Activated CD4-positive, alpha-beta T cell treated with anti-CD3 and anti-CD28 coated beads, Interleukin-10, Interleukin-2, amounts not matched to agents 100 ng/mL and 50 ng/mL, durations not matched to agents 16 hours and 8 hours (primary cell): ENCODE measurements at places on chromosomes 7 and 10.

DNA sequence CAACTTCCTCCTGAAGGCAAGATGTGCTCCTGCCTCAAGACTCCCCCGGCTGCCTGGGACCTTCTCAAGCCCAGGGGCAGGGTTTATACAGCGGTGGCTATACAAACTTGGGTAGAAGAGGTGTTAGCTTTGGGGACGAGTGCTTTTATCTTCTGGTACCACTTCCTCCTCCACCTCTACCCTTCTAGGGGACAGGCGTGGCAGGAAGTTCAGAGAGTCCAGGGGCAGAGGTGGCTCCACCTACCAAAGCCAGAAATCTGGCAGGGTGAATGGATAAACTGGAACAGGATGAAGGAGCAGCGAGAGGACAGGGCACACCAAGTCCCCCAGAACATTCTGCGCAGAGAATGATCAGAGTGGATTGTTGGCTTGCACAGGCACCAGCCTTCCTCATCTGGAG is 24.0 kb upstream of the TM9SF3 start:
- DNase-seq = no peak

GRCh38 chr7:123757095-123757494 is 8.3 kb upstream of the WASL start:
- no peak for DNase-seq

DNA sequence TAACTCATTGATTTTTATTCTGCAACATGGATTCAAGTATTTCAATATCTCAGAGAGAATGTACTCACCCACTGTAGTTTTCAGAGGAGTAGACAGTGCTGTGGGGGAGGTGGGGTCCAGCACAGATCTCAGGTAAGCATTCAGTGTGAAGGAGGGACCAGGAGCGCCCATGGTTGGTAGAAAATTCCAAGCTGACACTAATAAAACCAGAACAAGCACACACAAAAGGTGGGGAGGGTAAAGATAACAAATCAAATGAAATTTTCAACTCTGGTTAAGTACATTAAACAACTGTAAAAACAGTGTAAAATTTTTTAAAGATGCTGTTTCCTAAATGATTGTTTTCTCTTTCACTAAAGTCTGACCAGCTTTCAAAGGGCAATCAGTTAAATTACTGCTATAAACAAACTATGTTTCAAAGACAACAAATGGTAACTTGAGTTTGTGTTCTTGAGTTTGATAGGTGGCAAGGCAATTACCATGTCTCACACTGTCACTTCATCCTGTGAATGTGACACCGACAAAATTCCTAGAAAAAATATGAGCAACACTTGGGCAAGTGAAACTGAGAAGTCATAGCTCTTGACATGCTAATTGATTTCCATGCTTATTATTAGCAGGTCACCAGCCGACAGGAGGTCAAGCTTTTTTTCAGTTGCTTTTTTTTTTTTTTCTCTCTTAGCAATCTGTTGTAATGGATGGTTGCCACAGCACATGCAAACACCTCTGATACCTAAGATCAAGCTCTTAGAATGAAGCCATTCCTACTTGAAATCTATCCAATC is 205.8 kb upstream of the SLC26A5 start:
- no peak for DNase-seq

DNA sequence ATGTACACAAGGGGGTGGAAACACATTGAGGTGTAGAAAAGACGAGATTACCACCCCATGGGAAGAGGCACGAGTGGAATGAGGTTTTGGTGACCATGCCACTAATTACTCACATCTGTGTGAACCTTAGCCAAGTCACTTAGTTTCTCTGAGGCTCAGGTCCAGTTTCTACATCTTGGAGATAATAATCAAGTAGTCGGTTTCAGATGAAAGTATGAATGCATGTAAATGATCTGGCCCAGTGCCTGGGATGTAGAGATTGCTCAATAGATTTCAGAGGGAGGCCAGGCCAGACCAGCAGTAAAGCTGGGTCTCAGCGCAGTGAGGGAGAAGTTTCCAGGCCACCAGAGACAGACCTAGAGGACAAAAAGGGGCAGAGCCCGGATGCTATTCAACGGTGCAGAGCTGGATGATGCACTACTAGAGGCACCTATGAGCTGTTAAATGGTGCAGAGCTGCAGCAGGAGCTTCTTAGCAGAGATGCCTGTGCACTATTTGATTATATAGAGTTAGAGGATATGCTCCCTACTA is 725.1 kb downstream of the GRID1 start:
- DNase-seq = no peak

DNA sequence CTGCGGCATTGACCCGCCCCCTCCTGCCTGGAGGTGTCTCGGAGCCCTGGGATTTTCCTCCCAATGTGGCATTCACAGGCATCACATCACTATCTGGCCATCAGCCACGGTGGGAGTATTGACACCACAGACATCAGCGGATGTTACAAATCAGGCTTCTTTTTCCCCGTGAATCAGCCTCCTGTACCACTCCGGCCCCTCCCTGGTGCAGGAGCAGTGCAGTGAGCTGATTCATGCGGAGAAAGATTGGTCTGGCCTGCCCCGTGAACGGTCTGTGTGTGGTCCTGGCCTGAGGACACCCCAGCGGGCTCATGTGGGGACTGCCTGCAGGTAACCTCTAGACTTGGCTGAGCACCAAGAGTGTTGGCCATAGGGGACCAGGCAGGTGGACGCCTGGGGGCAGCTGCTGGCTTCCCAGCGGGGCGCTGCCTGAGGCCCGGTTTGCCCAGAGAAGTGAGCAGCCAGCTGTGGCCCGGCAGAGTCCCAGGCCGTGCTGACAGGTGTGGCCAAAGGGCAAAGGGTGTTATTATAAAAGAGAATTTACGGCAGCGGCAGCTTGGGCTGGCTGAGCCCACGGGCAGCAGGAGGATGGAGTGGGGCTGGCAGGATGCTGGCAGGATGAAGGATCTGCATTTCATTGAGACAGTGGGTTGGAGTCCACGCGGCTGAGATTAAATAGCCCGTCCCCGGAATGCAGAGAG is 32.1 kb upstream of the GNA12 start:
- no peak for DNase-seq

- no peak for DNase-seq
Observed at GRCh38 chr10:96022739-96023138, 20.6 kb upstream of the CCNJ start.

GRCh38 chr7:98514211-98515031 is 102.7 kb upstream of the NPTX2 start:
- no peak for DNase-seq

DNA sequence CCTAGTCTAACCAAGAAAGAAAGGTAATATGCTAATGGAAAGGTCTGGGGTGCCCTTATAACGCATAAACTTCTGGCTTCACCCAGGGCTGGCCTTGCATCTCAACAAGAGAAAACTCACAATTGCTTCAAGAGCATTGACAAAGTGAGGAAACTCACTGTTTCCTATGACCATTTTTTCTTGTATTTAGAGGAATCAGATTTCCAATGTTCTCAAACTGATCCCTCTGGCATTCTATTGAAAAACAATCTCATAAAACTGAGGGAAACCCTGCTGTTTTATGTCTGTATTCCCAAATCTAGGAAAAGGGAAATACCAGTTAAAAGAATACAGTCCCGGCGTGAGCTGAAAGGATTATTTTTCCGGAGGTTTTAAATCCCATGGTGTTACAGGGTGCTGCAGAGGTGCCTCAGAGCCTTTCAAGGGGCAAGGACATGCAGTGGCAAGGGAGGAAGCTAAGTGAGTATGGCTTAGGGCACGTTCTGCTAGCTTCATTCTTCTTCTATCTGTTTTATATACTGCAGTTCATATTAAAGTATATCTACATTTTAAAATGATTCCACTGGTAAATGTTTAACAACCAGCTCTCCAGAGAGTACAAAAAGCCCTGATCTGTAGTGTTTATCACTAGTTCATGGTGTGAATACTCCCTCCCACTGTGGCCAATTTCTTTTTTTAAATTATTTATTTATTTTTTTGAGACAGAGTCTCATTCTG is 68.7 kb downstream of the CAV1 start:
- no peak for DNase-seq

DNA sequence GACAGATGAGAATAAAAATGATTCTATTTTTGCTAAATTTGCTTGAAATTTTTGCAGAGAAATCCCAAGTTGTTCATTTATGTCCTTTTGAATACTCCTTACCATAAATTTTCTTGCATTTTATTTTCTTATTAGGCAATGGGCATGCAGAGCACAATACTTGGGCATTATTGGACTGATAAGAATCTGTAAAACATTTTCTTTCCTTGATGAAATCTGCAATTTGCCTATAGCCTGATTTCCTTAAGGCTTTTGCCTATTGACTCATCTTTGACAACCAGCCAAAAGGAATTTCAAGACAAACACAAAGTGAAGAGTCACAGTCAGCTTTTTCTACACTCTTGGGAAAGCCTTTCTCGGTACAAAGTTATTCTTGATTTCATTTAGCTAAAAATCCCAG is 30.5 kb upstream of the GNAT3 start:
- no peak for DNase-seq

DNA sequence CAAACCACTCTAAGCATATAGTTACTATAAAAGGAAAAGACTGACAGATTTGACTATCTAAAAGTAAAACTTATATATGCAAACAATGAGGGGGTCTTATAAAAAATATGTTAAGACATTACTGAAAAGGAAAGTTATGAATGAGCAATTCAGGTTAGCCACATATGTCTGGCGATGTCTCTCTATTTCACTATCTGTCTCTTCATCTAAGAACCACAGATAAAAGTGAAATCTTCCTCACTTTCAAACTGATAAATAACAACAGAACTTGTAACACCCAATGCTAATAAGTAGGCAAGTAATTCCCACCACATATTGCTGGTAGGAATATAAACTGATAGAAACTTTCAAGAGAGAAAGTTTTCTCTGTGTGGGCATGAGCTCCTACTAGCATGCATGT is 138.2 kb downstream of the CHCHD3 start:
- peak; percentile 31 for DNase-seq

DNA sequence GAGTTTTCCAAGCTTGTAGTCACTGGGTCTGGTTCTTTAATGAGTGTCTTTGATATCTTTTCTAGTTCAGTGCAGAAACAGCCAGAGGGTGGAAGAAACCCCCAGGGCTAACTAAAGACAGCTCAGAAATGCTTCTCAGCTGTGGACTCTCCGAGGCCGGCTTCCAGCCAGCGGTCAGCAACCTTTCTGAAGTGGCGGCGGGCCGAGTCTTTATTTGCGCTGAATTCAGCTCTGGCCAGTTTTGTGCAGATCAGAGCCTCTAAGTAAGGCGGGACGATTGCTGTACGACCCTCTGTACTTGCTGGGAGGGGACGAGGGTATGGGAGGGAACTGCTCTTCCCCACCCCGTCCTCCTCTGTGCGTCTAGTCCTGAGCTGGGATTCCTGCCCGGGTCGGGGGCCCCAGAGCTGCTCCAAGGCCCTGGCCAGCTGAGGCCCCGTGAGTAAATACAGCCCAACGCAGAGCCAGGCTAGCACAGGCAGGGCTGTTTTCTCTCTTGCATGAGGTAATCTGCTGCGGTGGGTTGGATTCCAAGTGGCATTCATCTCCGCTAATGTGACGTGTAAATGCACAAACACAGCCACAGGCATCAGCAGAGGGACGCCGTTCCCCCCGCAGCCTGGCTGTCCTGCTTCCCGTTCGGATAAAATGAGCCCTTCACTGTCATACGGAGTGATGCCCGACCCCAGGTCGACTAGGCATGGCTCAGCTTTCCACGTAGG is 159.8 kb downstream of the PIP4K2A start:
- DNase-seq = no peak

- no peak for DNase-seq
Observed at GRCh38 chr7:87475359-87476178, at the start of gene ABCB4. ABCB4 (minus strand) TSS chr7:87475680; CDS start chr7:87475465, 215 bp downstream.

GRCh38 chr7:18513343-18513742 is 17.8 kb downstream of the HDAC9 start:
- no peak for DNase-seq

DNA sequence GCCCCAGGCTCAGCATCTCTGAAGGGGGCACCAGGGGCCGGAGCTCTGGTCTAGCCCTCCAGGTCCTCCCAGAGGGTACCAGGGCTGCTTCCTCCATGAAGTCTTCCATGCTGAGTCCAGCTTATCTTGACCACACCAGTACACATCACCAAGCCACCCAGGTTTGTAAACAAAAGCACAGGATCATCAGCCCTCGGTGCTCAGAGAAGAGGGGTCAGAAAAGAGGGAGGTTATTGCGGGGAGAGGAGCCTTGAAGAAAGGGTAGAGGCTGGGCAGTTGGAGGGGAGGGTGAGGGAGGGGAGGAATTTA is 23.9 kb downstream of the AQP1 start:
- no peak for DNase-seq

GRCh38 chr7:31955641-31956040 is 114.6 kb downstream of the PDE1C start:
- DNase-seq = no peak

DNA sequence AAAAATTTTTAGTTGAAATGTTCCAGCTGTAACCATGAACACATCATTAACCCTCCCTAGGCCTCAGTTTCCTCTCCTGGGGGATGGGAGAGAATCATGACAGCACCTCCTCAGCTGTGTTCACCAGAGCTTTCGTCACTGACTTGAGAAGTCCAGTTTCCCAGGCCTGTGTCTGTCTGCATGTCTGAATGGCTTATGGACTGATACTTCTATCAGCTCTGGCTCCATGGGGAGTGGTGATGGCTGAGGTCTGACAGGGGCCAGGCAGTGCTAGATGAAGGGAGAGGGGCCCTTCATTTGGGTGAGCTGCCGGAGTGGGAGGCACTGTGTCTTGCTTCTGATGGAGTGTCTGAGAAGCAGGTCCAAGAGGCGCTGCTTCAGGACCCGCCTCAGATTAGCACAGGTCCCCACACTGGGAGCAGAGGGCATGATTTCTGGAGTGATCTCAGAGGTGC is 192.9 kb downstream of the PTPN20 start:
- DNase-seq = no peak

- no peak for DNase-seq
Observed at GRCh38 chr7:2488272-2488645, 12.1 kb upstream of the GRIFIN start.

- DNase-seq = peak; percentile 56
Observed at GRCh38 chr10:121159670-121160069, 308.5 kb downstream of the WDR11 start.

GRCh38 chr7:124171068-124171467 is 138.2 kb upstream of the TMEM229A start:
- no peak for DNase-seq

DNA sequence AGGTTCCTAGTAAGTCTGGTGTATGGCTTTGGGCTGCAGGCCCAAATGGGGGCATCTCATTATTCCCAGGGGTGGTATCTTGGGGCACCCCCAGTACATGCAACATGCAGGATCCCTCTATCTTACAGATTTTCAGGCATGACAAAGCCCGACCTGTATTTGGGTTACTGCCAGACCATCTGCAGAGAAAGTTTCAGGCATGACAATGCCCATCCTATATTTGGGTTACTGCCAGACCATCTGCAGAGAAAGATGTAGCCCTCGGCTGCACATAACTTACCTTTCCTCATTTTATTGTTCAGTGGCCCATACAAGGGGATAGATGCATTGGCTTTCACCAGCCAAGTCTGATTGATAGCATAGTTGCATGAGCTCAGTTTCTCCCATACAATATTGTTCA is 112.2 kb upstream of the RAB18 start:
- DNase-seq = no peak

GRCh38 chr10:31341552-31341951 is 22.5 kb downstream of the ZEB1 start:
- no peak for DNase-seq
